Stimulated activated CD8-positive, alpha-beta memory T cell treated with anti-CD3 and anti-CD28 coated beads, Interleukin-15, amount 100 ng/mL, for 24 hours (primary cell): ENCODE measurements at places on chromosomes 12 and 14.

DNA sequence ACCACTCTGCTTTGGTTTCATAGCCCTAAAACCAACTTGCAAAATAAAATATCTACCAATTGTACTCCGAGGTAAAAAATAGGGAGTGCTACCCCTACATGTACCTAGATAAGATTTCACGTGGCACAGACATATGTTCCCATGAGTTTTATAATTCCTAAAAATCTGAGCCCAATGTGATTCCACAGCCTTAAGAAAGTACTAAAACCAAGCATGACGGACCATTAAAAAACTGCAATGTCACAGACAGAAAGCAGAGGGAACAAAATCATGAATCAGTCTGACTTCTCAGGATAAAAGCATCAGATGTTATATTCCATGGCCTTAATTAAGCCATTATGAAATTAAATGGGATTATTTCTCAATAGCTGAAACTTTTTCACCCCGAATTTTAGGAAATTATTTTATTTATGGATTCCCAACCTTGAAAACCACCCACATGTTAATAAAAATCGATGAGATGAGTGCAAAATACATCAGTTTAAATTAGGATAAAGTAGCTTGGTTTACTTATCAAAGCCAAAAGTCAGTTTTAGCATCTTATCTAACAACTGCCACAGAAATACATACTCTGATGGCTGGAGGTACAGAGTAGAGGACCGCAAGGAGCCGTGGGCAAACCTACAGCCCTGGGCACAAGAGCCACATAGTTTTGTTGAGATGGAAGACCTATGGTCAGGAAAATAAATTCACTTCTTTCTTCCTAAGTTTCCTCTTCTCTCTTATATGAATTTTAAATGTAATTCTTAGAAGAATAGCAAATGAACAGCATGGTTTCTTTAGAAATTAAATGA is 4.5 kb downstream of the ITPR2 start:
- no peak for DNase-seq

GRCh38 chr12:128976120-128976738 is 123.0 kb downstream of the GLT1D1 start:
- no peak for DNase-seq

DNA sequence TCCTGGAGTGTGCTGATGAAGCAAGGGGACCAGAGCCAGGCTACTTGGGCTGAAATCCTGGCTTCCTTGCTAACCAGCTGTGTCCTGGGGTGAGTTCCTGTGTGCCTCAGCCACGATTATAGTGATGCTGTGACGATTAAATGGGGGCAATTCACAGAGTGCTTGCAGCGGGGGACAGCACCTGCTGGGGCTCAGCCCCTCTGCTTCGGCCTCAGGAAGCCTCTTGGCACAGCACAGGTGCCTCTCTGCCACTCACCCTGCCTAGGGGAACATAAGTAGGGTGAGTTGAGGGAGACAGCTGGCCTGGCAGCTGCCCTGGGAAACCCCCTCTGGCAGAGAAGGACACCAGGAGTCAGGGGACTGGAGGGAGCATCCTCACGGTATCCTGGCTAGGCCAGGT is 9.4 kb downstream of the KRT80 start:
- no peak for DNase-seq

DNA sequence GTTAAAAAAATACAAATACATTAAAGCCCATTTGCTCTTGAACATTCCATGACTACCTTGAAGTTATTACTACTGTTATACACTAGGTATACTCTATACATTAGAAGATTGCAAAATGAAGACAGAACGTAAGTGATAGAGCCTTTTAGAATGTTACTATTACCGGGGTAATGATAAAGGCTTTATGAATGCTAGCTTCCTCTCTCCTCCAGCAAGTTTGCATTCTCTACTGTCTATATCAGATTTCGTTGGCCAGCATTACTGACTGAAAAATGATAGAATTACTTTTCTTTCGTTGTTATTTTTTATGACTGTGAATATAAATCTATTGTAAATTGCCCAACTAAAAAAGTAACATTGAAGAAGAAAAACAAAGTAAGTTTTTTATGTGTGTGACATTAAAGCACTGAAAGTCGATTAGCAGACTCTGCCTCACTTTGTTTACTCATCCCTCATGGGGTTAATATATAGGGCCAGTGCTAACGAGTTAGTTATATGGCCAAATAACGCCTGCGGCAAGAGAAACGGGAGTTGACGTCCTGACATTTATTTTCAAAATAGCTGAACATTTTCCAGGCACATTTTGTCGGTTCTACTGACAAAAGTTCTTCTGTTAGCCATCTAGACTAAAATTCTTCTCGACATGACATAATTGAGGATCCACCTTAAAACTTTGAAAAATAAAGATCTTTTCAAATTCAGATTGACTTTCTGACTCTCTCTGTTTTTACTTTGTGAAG is 163.8 kb upstream of the KITLG start:
- no peak for DNase-seq

GRCh38 chr12:44058366-44058765 is 222.5 kb downstream of the TMEM117 start:
- no peak for DNase-seq

DNA sequence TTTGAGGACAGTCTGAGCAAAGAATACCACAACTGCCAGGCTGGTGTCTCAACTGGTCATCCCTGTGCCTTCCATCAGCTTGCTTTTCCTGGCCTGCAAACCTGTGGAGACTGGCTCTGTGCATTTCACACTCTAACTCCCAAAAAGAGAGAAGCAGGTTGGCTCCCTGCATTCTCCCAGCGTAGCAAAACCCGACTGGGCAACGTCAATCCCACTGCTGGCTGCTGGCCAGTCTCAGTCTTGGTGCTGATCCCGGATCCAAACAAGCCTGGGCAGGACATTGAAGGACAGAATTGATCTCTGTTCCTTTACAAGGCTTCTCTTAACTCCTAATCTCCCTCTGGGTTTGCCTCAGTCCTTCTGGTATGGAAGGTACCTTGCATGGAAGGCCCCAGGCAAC is 65.4 kb downstream of the FZD10 start:
- DNase-seq: no peak

GRCh38 chr12:29208060-29208459 is 59.0 kb downstream of the FAR2 start:
- no peak for DNase-seq

- DNase-seq: no peak
Measured at GRCh38 chr12:104414581-104415341, 42.0 kb upstream of the CHST11 start.

DNA sequence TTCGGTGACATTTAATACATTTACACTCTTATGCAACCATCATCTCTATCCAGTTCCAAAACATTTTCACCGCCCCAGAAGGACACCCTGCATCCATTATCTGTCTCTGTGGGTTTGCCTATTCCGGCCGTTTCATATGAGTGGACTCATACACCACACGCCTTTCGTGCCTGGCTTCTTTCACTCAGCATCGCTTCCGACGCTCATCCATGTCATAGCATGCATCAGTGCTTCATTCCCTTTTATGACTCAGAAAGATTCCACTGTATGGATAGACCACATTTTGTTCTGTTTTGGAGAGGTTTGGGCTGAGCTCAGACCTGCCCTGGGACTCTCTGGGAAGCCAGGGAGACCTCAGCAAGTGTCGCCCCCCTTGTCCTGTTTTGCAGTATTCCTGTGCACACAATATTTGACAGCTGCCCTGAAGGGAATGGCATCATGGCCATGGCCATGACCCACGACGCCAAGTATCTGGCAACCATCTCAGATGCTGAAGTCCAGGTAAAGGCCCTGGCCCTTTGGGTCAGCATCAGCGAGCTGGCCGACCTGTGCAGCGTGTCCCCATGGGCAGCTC is 23.8 kb downstream of the CFAP251 start:
- no peak for DNase-seq

- peak; percentile 78 for DNase-seq
Measured at GRCh38 chr12:1594261-1595025, at the start of gene FBXL14. Gene FBXL14 (minus strand): TSS chr12:1594581. CDS start chr12:1594066, 515 bp downstream.

DNA sequence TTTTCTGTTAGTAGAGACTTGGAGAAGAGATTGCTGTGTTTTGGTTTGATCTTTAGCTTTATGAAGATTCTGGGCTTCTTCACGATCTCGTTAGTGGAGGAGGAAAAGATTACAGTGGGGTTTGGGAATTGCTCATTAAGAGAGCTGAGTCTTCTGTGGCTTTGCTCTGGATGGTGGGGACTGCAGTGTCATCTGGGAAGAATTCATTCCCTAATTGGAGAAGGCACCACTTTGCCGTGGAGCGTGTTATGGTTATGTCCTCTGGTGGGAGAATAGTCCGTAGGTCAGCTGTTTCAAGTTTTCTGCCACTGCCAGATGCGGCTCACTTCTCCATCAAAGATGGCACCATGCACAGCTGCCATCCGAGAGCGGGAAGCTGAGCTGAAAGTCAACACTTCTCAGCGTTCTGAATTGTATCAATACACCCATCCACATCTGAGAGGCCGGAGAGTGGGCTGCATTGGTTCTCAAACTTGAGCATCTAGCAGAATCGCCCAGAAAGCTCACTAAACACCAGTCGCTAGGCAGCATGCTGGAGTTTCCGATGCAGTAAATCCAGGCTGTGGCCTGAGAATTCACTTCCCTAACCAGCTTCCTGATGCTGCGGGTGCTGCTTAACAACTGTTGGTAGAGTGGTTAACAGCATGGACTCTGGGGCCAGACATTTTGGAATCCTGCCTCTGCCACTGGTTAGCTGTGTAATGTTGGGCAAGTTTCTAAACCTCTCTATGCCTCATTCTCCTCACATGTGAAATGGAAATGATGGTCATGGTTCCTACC is 117.8 kb downstream of the PLXNC1 start:
- DNase-seq: no peak
